ENCODE measurements at places on chromosomes 5 and 9.

- DNase-seq: no peak
These were observed 151.1 kb upstream of the MPDZ start for GRCh38 chr9:13430368-13431221.

- no peak for DNase-seq
These were observed 24.2 kb downstream of the TCF7 start for GRCh38 chr5:134138416-134139376.

DNA sequence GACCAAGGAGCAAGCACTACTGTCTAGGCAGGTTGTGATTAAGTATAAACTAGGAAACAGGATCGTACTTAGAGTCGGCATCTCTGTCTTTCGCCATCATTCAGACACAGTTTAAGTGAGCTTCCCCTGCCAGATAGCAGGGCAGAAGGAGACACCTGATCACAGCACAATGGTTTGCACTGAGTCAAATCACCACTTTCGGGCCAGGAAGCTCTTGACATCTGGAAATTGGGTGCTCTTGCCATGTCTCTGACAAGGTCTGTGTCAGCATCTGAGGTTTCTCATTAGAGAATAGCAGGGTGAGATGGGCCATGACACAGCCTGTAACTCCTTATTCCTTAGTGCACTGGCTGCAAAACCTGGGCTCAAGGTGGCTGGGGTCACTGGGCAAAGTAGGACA is 8.3 kb downstream of the ADRB2 start:
- no peak for DNase-seq

- peak; percentile 79 for DNase-seq
These were observed 307.5 kb downstream of the ZNF608 start for GRCh38 chr5:124438903-124439281.

DNA sequence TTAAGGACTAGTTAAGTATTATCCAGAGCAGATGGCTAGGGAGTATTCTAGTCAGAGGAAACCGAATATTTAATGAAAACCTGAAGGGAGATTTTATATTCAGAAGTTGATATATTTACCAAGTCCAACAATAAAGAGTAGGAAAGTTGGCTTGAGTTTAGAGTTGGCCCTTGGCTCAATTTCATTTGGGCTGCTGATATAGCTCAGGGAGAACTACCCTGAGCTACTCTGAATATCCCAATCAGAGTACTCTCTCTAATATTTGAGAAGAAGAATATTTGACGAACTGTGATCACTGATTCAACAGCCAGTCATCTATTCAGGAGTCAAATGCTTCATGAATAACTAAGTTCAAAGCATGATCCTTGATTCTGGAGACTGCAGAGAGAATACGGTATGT is 34.5 kb downstream of the TBCA start:
- DNase-seq: no peak

DNA sequence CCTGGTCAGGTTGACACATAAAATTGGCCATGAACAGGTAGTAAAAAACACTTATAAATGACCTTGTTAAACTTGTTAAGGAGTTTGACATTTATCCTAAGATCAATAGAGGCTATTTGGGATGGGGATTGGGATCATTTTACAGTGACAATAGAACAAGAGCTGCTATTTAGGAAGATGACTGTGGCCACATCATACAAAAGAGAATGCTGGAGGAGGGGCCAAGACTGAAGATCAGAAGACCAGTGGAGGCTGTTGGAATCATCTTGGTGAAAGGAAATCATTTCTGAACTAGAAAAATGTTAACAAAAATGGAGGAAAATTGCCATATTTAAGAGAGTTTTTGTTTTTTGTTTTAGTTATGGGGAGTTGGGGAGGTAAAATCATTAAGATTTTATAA is 304.8 kb upstream of the TLE4 start:
- no peak for DNase-seq

GRCh38 chr5:65506961-65507360 is 25.2 kb upstream of the ADAMTS6 start:
- no peak for DNase-seq

- DNase-seq: no peak
These were observed 84.6 kb downstream of the GAPVD1 start for GRCh38 chr9:125346080-125346732.

DNA sequence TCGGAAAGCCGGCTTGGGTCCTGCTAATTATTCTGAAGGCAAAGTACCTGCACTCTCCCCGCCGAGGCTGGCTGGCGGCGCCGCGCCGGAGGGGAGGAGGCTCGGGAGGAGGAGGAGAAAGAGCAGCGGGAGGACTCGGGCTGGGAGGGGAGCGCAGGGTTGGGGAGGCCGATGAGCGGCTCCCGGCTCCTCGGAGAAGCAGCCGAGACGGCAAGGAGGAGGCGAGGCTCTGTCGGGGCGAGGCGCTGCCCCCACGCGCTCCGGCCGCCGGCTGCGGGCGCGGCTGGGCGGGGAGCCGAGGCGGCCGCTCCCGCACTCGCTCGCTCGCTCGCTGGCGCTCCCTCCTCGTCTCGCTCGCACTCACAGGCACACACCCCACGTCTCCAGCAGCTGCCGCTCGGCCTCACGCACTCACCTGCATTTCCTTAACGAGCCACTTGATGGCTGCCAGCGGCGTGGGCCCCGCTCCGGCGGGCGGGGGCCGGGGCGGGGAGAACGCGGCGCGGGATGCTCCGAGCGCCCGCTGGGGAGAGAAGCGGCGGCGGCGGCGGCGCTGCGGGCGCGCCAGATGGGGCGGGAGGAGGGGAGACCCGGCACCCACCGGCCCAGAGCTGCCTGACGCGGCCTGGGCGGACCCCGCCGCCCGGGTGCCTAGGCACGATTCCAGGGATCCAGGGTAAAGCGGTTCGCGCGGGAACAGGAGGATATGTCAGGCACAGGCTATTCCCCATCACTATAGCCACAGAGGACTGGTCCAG is at the start of gene PTPRD:
Gene PTPRD, minus strand, starts transcription at position 362 of the 758 bp plus-strand sequence.
- peak; percentile 43 for DNase-seq

DNA sequence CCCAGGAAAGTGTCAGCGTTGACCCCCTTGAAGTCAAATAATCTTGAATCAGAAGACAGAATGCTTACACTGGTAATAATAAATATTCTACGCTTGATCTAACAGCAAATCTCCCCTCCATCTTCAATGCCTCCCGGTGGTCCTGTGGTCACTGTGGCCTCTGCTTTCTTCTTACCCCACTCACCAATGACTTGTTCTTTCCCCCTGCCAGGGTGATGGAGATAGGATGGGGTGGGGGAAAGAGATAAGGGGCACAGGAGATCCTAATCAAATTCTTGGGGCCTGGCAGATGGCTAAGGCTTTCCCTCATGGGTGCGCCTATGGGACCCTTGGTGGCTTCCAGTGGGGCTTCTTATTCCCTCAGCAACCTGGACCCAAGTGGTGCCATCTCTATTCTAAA is 152.6 kb upstream of the EGFLAM start:
- DNase-seq: no peak

- no peak for DNase-seq
These were observed 137.1 kb downstream of the ARL15 start for GRCh38 chr5:54173251-54173650.

GRCh38 chr9:90124961-90125360 is 517.7 kb downstream of the DIRAS2 start:
- no peak for DNase-seq

DNA sequence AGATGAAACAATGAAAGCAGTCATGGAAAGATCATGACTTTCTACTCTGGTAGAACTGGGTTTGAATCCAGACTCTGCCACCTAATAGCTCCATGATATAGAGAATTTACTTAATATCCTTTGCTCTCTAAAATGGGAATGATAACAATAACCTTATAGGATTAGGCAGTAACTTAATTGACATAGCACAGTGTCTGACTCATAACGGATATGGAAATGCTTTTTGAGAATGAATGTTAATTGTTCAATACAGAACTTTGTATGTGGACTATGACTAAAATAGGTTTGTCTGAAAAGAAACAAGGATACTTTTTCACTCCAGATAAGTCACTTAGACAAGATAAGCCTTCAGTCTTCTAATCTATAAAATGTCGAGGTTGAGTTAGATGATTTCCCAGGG is 330.7 kb downstream of the PTPRD start:
- DNase-seq: no peak

- DNase-seq: no peak
These were observed 28.7 kb downstream of the CDKN2A start for GRCh38 chr9:21965401-21965951.

DNA sequence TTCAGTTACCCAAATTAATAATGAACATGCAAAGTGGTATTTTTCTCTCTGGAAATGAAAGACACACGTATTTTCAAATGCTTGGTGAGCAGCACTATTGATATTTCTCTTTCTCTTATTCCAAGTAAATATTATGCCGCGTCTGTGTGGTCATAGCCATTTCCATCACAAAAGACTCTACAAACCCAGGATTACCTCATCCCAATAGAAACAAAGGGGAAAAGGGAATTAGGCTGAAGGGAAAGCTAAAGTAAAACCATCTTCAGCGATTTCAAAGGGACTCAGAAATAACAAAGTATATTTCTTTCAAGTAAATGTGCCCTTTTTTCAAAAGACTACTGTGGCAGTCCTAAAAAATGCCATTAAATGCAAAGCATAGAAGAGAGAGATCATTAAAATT is 62.0 kb upstream of the FST start:
- DNase-seq: no peak

DNA sequence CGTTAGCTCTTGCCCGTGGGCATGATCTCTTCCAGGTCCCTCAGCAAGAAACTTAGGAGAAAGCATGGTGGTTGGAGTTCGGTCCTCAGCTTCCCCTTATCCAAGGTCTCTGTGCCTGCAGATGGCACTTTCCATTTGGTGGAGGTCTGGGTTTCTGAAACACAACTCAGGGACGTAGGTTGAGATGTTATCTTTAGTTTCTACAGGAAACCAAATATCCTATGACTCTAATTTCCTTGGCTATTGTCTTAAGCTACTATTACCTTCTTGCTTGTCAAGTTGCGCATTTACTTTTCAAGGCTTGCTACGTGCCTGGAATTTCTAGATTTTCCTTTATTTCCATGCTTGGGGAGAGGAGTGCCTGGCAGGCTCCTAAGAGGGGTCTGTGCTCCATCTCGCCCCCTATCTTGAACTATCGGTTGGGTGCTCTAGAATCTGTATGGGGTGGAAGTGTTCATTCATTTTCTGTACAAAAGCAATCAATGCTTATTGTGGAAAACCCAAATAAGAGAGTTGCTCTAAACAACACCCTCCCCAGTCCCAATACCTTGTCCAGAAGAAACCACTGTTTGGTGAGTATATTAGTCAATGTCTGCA is 32.9 kb upstream of the KCNIP1 start:
- no peak for DNase-seq

DNA sequence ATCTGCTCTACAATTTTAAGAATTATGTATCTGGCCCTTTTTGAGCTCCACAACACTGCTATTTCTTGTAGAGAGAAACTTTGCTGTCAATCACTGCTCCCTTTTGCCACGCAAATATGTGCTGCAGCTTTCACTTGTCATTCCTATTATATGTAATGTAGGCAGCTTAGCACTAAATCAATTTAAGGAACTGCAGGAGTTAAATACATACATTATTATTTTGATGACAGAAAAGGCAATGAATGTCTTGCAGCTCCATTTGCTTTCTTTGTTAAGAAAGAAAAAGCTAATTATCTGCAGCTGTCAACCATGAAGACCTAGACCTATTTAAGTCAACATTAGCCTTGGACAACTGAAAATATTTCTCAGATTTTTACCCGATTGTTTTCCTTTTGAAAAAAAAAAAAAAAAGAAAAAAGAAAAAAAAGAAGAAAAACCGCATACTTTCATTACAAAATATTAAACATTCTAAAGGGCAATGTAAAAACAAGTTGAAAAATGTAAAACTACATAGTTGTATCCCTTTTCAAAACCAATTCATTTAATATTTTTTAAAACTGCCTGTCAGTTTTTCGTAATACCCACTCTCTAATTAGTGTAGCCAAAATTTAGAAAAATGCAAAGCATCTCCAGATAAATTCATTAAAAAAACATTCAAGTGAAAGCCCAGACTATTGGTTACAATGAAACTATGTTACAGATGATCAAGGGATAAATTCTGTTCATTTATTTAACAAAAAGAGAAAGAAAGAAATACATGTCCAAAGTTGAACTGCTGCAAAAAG is 57.2 kb downstream of the RFX3 start:
- no peak for DNase-seq

GRCh38 chr5:1640421-1640881 is 116.7 kb upstream of the LPCAT1 start:
- DNase-seq: no peak

DNA sequence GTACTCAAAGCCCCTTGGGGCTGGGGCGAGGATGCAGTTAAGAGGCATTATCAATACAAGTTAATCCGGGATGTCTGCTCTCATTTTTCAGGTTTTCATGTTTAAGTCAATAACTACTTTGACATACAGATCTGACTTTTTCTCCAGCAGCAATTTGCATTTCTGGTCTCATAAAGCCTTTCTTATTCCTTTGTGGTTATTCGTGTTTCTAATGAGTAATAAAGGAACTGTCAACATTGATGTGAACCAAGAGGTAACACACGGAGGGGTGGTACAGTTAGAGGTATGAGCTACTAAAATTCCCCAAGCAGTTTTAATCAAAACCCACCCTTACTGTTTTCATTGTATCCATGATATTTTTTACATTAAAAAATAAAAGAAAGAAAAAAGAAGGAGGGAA is 138.0 kb upstream of the NFIB start:
- no peak for DNase-seq

DNA sequence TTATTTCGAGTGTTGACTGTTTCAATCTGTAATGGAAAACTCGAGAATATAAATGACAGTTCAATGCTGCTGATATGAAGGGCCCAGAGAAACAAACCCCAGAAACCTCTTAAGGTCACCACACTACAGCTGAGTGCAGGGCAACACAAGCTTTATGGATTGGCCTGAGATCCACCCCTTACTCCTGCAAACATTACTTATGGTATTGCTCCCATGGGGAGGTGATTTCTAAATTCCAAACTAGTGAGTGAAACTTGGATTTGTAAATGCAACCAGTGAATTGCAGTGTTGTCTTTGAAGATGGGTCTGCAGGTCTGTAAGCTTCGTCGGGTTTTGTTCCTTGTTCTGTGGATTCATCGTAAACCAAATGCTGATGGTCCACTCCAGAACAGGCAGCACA is 85.4 kb downstream of the NTRK2 start:
- no peak for DNase-seq

DNA sequence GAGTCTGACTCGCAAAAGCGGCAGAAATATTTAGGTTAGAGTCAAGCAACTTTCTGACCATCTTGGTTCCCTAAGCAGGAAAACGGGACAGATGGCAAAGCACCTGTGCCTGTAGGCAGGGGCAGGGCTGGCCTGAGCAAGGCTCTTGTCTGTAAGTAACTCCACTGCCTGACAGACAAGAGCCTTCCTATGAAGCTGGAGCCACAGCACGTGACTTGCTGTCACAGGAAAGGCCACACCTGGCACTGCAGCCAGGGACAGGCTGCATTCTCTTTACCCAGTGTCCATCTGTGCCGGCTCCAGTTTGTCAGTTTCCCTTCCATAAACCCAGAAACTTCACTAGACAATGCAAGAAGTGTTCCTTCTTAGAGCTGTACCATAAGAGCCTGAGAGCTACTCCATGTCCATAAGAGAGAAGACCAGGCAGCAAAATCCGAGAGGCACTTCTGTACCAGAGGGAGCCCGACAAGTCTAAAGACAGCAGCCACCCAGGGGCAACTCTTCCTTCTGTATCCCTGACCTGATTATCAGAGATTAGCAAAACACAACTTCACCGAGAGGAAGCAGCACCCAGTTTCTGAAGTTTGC is 78.1 kb downstream of the GPR21 start:
- no peak for DNase-seq
